ENCODE measurements at places on chromosomes 5 and 9.

DNA sequence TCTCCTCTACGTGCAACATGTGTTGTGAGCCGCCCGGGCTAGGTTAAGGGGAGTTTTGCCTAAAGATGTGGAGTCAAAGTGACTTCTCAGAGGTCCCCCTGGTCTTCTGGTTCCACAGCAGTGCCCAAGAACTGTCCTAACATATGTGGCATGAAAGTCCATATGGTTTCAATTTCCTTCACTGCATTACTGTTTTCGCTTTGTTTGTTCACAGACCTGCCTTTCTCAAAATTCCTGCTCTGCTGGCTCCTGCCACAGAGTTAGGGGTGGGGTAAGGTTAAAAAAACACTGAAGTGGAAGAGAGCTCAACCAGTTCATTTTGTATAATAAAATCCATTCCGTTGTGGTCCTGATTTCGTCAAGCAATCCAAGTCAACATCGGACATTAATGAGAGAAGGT lies 289.4 kb downstream of the DMAC1 start:
- no peak for DNase-seq

- peak; percentile 21 for DNase-seq
Observed at GRCh38 chr9:122991370-122991830, 42.1 kb upstream of the GPR21 start.

DNA sequence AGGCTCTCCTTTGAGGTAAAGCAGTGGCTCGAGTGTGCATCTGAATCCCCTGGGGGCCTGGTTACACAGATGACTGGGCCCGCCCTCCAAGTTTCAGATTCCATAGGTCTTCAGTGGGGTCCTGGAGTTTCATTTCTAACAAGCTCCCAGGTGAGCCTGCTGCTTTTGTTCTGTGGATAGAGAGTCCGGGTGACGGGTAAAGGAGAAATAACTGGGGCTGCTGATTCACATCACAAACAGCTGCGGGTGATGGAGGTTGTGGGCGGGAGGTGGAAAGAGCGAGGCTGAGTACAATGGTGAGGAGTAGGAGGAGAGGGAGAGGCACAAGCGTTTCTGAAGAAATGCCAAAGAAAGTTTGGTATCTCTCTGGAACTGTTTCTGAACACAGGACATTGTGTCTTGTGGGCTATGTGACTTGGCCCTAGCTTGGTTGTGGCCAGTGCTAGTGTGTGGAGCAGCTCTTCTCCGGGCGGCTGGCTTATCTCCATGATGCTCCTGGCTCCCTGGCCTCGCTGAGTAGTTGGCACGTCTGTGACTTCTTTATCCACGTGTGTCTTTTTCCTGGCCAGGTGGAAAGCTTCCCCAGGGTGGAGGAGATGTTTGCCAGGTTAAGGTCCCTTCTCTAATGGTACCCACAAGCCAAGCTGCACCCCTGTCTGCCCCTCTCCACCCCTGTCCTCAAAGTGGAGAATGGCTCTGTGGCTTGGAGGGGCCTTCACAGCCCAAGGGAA lies 61.7 kb downstream of the HSPA4 start:
- DNase-seq: no peak

DNA sequence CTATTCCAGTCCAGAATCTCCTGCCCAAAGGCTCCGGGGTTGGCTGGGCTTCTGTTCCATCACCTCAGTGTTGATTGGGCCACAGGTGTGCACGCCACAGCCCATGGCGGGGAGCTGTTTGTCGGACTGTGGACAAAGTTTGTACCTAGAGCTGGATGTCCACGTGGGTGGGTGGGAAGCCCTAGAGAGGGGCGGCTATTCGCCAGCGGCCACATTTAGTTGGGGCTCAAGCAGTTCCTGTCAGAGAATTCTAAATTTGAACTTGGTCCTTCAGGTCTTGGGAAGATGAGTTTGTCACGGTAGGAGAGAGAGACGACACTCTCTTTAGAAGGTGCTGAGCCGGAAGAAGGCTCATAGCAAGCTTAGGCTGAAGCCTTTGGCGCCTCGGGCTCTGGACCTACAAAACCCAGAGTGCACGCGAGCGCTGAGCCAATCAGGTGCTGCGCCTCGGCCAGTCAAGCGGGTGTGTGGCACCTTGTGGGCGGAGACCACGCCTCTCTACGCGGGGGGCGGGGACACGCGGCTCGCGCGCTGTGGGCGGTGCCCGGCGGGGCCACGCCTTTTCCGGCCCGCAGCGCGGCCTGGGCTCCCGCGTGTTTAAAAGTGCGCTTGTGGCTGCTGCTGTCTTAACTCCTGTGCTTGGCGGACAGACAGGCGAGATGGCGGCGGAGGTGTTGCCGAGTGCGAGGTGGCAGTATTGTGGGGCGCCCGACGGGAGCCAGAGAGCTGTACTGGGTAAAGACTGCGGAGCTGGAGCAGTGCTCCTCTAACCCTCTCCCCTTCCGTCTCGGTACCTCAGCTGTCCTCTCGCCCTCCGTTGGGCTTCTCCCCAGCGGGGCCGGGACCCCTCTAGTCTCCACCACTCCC lies at the start of gene POLR1E:
POLR1E (plus strand) TSS at position 560 of the 867 bp plus-strand sequence; CDS start at position 660, 100 bp downstream.
- peak; percentile 96 for DNase-seq

DNA sequence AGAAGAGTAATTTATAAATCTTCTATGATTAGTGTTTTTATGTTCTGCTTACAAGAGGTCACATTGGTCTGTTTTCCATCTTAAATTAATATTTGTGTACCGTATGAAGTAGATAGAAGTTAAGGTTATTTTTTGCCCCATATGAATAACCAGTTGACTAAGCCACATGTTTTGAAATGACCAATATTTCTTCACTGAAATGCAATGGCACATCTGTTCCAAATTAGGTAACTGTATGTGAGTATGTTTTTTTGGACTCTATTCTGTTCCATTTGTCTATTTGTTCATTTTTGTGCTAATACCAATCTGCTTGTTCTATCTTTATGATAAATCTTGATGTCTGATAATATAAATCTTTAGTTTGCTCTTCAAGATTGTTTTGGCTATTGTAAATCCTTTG lies 17.7 kb downstream of the JAK2 start:
- no peak for DNase-seq

- DNase-seq: no peak
Observed at GRCh38 chr5:16995372-16995771, 59.3 kb upstream of the MYO10 start.

GRCh38 chr5:144915452-144915851 lies 744.8 kb downstream of the KCTD16 start:
- no peak for DNase-seq

DNA sequence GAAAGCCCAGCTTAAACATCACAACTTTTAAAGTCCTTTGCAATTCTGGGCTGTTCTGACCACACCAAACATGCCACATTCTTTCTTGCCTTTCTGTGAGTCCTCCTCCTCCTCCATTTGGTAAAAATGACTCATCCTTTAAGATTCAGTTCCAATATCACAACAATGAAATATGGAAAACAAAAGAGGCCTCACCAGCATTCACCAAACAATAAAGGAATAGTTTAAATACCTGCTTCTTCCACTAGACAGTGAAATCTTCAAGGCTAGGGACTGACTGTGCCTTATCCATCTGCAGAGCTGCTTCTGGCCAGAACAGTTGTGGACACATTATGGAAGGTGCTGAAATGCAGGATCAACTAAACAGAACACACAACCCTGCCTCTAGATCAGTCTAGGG lies 36.0 kb downstream of the NR6A1 start:
- DNase-seq: no peak

- no peak for DNase-seq
Observed at GRCh38 chr5:173392-174290, 17.7 kb upstream of the LRRC14B start.

DNA sequence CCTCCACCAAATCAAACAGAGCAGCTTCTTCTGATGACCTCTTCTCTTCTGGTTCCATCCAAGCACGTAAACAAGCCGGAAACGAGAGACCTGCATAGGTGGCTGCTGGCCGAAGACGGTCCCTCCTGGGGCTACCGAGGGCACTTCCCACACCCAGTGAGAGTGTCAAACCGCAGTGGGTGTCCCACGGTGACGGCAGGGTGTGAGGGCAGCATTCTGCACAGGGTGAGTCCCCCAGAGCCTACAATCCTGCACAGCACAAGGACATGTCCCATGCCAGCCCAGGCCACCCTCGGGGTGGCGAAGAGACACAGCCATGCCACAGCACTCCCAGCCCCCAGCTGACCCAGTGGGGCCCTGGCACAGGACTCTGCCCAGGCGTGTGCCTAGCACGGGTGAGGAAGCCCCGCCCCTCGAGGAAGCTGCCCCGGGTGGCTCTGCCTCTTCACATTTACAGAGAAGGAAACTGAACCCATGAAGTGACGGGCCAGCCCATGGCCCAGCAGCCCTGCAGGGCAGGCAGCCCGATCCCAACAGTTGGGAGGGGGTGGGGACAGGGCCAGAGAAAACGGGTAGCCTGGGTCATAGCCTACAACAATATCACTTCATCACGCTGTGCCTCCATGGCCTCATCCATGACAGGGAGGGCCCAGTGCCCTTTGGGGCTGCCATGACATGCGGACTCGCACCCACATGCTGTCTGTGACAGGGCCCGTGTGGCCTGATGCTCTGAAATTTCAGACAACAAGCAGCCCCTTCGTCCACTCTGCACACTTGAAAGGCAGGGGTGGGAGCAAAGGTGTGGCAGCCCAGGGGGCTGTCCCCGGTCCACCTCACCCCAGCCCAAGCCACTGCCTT lies 43.2 kb downstream of the SEMA4D start:
- no peak for DNase-seq

DNA sequence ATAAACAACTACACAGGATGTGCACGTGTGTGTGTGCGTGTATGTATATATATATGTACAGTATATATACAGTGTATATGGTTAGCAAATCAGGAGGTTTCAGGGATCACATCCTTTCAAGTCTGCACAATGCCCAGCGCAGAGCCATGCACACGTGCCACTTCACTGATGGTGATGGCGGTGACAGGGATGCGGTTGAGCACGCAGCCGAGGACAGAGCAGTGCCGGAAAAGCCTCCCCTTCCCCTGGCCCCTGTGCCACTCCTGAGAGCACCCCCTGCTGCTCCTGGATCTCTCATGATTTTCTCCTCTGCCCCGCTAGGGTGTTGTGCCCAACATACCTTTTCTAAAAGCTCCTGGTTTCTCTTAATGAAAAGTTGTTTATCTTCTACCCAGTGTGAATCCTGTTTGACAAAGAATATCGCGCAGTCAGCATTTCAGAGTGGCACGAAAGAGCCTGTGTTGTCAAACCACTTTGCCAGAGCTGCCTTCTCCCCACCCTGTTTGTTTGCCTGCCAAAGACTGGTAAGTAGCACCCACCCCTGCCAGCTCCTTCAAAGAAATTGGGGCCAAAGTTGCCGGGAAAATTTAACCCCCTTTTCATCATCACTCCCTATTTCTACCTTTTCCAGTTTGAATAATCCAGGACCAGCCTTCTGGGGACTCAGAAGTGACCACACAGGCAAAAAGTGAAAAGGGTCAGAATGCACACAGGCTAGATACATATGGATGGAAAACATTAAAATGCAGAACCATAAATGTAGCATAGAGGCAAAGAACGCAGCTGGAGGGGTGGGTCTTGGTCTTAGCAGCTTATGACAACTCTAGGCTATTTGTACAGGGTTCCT lies 126.2 kb upstream of the DPYSL3 start:
- DNase-seq: no peak

- DNase-seq: no peak
Observed at GRCh38 chr9:93043122-93043521, 15.4 kb upstream of the SUSD3 start.

- DNase-seq: peak; percentile 22
Observed at GRCh38 chr5:13574574-13574973, 369.9 kb downstream of the DNAH5 start.

GRCh38 chr5:96433066-96433447 lies at the start of gene PCSK1:
Gene PCSK1 (minus strand): TSS chr5:96433248. CDS start chr5:96433042, 206 bp downstream.
- DNase-seq: peak; percentile 77

- DNase-seq: no peak
Observed at GRCh38 chr5:31640573-31640972, 1.6 kb downstream of the PDZD2 start.

GRCh38 chr9:88531920-88532698 lies 2.9 kb upstream of the NXNL2 start:
- no peak for DNase-seq

- no peak for DNase-seq
Observed at GRCh38 chr9:97491216-97491999, 10.1 kb upstream of the TMOD1 start.

GRCh38 chr9:14994738-14995137 lies 84.5 kb upstream of the FREM1 start:
- no peak for DNase-seq

- DNase-seq: no peak
Observed at GRCh38 chr5:34622098-34622400, 34.1 kb upstream of the RAI14 start.

GRCh38 chr5:38011668-38012188 lies 171.9 kb upstream of the GDNF start:
- no peak for DNase-seq

DNA sequence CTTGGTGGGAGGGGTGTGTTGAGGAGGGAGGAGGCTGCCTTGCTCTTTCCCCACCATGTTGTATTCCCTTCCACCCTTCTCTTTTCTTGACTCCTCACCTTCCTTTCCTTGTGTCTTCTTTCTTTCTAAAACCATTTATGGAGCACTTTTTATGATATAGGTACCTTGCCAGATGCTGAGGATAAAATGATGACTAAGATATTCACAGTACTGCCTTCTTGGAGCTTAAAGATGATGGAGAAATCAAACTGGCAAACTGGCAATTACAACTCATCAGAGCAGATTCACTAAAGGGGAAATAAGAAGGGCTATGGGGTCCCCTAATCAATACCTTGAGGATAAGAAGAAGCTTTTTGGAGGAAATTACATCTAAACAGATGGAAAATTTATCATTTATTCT lies 273.2 kb upstream of the MEF2C start:
- no peak for DNase-seq

- peak; percentile 82 for DNase-seq
Observed at GRCh38 chr9:95313010-95313498, 4.5 kb downstream of the FANCC start.

- DNase-seq: no peak
Observed at GRCh38 chr5:132253452-132254320, 3.8 kb upstream of the PDLIM4 start.

- DNase-seq: no peak
Observed at GRCh38 chr5:57332361-57332760, 150.2 kb downstream of the ACTBL2 start.

GRCh38 chr9:123450996-123451395 lies 95.0 kb downstream of the CRB2 start:
- DNase-seq: no peak

GRCh38 chr9:125985998-125986655 lies 239.0 kb downstream of the PBX3 start:
- DNase-seq: no peak

- DNase-seq: no peak
Observed at GRCh38 chr5:166279828-166280227, 2011.6 kb upstream of the WWC1 start.

- no peak for DNase-seq
Observed at GRCh38 chr9:20606652-20607051, 15.6 kb downstream of the MLLT3 start.

- DNase-seq: no peak
Observed at GRCh38 chr9:16771356-16771755, 99.1 kb downstream of the BNC2 start.

Measured in NCI-H2081 (cell line).